MCF 10A (cell line): ENCODE measurements at places on chromosomes 1 and 21.

DNA sequence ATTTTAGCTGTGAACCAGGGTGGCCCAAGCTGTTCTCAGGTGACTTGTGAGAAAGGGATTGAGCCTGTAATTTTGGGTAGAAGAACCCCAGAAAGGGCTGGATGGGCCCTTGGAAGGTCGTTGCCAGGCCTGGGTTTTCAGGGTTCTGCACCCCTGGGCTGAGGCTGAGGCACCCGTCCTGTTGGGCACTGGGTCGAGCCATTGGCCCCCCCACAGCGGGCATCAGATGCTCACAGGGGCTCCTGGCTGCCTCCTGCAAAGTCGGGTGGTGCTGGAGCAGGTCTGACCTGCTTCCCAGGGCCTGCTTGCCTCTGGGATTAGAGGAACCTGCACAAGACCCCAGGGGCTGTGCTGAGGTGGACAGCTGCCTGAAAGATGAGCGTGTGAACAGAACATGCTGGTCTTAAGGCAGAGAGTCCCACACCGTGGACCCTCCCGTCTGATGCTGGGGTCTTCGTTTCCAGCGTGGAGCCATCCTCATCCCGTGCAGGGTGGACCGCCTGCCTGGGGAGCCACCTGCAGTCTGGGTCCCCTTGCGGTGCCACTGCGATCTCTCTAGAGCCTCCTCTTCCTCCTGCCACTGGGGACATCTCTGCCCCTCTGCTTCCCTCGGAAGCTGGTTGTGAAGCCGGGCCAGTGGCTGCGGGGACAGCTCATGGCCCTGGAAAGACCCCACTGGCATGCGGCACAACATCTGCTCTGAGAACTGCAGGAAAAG is 1.7 kb upstream of the TRPM2 start:
- DNase-seq = no peak

- DNase-seq = peak; percentile 49
Measured at GRCh38 chr1:180415985-180416633, 86.3 kb downstream of the ACBD6 start.

- no peak for DNase-seq
Measured at GRCh38 chr1:75423136-75423535, 187.8 kb downstream of the SLC44A5 start.

GRCh38 chr1:161768986-161769672 is 3.0 kb downstream of the ATF6 start:
- DNase-seq = no peak

DNA sequence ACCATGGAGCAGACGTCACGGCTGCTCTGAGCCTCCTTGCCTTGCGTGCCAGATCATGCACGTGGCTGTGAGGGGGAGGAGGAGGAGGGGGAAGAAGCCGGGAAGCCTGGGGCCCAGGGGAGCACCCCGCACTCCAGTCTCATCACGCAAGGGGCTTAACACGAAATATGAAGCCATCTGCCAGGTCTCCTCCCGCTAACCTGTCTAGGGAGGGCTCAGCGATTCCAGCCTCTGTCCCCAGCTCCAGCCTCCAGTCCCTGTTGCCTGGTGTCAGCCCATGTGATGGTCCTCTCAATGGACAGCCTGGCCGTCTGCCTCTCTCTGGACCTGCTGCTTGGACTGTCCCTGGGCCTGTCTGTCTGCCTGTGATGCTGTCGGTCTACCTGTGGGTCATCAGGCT is 22.5 kb upstream of the C1QA start:
- DNase-seq = no peak

- no peak for DNase-seq
Measured at GRCh38 chr1:14371771-14372497, 226.6 kb upstream of the KAZN start.

- DNase-seq = peak; percentile 100
Measured at GRCh38 chr21:43585924-43586413, 73.3 kb downstream of the HSF2BP start.

DNA sequence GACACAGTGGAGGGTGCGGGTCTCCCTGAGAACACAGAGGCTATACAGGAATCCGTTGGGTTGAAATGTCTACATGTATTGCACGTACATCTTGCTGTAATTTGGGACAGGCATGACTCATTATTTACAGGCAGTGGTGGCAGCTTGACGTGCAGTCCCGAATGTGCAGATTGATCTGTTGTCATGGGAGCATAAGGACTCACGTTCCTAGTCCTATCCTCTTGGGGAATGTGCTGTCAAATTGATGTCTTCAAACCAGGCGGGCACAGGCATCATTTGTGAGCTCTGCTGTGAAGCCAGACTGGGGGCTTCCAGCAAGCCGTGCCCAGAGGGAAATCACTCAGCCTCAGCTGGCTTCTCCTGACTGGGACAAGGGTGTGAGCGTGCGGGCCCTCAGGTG is 40.5 kb downstream of the S100B start:
- DNase-seq = no peak

- DNase-seq = no peak
Measured at GRCh38 chr1:115567431-115567830, 74.3 kb upstream of the VANGL1 start.

- no peak for DNase-seq
Measured at GRCh38 chr1:25066256-25066655, 136.2 kb upstream of the RUNX3 start.

GRCh38 chr1:48610628-48611542 is 138.9 kb upstream of the SPATA6 start:
- DNase-seq = no peak

DNA sequence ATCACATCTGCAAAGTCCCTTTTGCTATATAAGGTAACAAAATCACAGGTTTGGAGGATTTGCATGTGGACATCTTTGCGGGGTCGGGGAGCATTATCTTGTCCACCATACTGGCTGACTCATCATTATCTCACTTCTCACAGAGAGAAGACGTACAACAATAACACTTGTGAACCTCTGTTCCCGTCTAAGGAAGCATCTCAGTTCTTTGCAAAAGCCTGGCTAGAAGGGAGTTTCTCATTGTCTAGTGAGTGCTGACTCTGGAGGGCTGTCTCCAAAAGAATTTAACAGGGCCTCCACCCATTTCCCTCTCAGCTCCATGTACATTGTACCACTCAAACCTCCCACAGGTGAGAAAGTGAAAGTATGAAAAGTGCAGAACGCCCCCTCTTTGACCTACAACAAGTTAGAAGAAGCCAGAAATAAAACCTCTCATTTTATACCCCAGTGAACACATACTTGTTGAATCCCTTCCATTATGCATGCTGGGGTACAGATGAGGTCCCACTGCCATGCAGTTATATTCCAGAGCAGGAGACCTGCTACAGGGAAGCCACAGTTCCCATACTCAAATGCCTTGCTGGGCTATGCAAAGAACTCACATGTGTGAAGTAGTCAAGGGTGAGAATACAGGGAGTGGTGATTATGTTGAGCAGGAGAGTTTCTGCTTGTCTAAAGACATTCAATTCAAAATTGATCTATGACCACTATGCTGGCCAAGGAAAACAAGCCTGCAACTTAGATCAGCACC is 121.7 kb upstream of the PRDX6 start:
- no peak for DNase-seq

DNA sequence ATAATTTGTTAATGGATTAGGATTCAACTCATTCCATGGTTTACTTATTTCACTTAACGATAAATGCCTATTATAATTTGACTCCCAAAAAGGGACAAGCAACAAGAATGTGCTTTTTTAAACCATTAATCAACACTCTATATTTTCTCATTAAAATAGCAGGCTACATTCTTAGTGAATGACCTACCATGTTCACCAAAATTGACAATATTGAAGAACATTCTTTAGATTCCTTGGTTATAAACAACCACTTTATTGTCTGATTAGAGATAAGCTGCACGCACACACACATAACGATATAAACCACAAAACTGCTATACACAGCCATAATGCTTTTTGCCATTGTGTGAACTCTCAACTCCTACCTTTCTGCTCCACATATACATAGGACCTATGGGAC is 75.4 kb upstream of the LRRC7 start:
- no peak for DNase-seq

- DNase-seq = peak; percentile 39
Measured at GRCh38 chr1:51936531-51936930, 54.0 kb downstream of the RAB3B start.

DNA sequence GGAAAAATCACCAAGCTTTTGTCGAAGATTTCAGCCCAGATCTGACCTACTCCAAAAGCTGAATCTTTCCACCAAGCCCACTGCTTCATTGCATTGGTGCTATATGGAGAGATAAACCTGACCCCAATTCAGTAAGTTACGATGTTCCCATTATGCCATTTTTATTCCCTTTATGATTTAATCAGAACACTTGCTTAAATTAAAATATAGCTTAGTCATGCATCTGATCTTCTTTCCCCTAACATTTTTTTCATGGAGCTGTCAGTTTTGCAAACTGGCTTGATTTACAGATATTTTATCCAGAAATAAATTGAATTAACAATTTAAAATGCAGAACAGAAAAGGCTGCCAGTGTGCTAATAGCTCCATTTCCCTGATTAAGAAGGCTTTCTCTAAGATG is 503.5 kb upstream of the C1orf87 start:
- no peak for DNase-seq

DNA sequence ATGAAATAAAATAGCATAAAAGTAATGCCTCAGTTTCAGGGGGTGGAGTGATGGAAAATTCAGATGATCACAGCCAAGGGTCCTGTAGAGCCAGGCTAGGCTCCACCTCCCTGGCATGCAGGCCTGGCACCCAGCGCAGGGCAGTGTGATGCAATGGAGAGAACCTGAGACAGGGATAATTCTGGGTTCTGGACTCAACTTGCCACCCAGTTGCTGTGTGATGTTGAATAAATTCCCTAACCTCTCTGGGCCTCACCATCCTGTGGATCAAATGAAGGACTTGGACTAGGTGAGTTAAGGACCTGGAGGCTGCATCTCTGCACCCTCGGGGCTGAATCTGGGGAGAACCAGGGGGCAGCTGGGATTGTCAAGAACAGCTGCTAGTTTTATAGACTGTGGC is 17.0 kb downstream of the PADI2 start:
- no peak for DNase-seq

DNA sequence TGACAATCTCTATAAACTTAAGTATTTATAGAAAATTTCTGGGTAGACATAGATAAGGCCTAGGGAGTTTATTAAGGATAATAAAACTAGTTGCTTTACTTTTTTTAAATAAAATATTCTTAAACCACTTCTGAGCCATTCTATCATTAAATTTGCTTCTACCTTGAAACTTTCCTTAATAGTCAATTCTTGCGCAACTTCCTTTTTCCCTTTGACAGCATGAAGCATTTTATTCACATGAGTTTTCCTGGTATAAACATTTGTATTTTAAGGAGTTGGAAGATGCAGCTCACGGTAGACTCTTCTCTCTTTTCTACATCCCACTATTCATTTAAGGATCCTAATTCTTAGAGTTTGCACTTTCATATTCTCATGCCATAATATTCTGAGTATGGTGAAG is 75.8 kb upstream of the DPH5 start:
- DNase-seq = peak; percentile 29

DNA sequence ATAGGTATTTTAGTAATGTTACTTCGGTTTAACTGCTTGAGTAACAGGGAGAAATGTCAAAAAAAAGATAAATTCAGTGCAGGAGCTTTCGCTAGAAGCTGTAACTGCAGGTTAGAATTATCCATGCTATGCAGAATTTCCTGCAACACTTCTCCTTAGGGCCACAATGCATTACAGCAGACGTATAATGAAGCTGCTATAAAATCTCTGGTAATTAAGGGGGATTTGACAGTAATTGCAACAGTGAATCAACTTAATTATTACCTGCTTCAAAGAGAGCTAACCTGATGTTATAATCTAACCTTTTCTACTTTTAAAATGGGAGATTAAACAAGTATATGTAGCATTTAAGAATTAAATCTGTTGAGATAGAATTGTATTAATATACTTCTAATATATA is 92.6 kb downstream of the ATG4C start:
- no peak for DNase-seq

- DNase-seq = no peak
Measured at GRCh38 chr1:64137412-64137803, 66.0 kb upstream of the UBE2U start.

DNA sequence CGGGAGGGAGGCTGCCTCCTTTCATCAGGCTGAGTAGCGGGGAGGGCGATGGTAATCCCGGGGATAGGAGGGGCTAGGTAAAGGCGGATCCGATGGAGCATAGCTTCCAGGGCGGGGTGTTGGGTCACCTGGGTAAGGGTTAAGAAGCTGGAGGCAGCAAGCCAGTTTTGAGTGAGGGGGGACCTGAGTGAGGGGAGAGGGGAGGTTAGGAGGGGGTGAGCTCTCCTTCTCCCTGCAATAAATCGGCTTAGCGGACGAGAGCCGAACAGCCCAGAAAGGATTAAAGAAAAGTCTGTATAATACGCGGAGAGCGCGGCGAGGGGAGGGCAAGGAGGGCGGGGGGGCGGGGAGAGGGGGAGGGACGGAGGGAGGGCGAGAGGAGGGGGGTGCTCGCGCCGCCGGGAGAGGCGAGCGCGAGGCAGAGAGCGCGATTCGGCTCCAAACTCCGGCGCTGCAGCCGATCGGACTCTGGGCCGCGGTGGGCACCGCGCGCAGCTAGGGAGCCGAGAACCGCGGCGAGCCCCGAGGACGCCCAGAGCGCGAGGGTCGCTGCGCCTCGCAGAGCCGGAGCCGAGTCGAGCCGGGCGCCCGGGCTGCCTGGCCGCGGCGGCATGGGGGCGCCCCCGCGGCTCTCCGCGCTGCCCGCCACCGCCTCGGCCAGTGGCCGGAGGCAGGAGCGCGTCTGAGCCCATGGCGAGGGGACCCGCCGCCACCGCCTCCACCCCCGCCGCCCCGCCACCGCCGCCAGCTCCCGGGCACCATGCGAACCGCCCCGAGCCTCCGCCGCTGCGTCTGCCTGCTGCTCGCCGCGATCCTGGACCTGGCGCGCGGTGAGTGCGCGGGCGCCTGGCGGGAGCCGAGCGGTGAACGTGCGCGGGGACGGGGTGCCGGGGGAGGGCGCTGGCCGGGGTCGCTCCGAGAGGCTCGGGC is at the start of gene IGSF21:
Gene IGSF21, plus strand, starts transcription at position 430 of the 930 bp plus-strand sequence. Its CDS starts 331 bp downstream, at position 761.
- DNase-seq = no peak

DNA sequence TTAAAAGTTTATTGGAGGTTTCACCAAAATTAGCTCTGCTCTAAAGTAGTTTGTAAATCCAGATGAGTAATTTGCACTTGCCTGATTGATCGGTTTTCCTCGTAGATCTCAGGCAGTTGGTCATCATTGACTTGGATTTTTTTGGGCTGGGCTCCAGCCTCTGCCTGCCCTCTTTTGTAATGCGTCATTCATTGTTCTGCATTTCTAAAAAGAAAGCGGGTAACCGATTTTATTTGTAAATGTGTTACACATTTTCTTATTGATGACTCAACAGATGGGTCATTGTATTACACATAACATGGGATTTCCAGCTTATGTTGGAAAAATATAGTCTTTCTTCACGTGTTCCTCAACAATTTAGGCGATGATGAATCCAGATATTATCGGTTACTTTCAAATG is 5.5 kb downstream of the ETS2 start:
- DNase-seq = peak; percentile 96

- DNase-seq = no peak
Measured at GRCh38 chr1:24973315-24973714, 43.2 kb upstream of the RUNX3 start.

GRCh38 chr1:236395230-236395946 is 1.3 kb downstream of the EDARADD start:
- DNase-seq = peak; percentile 46
